A673 (cell line): ENCODE measurements at places on chromosomes 3 and 15. TPM values are rescaled to one million over a fixed set of nuclear protein-coding genes. Genes with fewer than 3 reads are reported as not detected.

DNA sequence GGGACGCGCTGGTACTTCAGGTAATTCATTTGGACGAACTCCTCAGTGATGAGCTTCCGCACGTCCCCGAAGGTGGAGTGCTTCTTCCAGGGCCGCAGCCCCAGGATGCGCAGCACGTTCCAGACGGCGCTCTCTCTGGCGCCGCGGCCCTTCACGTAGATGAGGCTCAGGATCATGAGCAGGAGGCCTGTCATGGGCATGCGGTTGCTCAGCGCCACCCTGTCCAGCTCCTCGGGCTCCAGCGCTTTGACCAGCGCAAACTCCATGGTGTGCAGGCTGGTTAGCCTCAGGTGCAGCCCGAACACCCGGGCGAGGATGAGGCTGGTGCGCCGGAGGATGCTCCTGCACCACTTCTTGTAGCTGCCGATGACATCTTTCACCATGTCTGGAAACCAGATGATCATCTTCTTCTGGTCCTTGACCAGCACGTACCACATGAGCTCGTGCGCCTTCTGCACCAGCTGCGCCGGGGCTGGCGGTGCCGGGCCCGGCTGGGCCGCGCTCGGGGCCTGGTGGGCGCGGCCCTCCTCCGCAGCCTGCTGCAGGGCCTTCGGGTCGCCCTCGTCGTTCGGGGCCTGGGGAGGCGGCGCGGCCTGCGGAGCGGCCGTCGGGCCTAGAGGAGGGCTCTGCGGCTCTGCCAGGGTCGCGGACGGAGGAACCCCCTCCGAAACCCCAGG lies 501 bp downstream of the NDN start:
- no peak for DNase-seq
- H3K27ac ChIP-seq: no peak overlapping the region
- no peaks in the 10 kb centered on the region for H3K4me1 ChIP-seq
- H3K27me3 ChIP-seq: no peaks in the 10 kb centered on the region
- H3K36me3 ChIP-seq: no peaks in the 10 kb centered on the region

GRCh38 chr15:33638453-33638852 lies 327.7 kb downstream of the RYR3 start:
- no peaks in the 10 kb centered on the region for H3K36me3 ChIP-seq
- no peak overlapping the region for H3K4me3 ChIP-seq
- DNase-seq: no peak
- H3K4me1 ChIP-seq: no peaks in the 10 kb centered on the region

DNA sequence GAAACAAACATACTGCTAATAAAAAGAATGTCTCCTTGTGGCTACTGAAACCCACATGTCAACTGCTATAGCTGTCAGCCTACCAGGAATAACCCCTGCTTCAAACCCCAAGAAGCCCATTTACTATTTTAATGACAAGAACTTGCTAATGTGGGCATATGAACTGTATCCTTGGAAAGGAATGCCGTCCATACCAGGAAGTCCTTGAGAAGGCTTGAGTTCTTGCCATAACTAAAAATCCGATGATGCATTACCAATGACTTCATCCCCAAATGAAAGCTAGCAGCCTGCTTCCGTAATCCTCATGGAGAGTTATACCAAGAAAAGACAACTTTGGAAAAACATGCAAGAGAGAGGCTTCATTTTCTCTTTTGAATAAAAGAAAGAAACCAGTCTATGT lies 34.8 kb downstream of the MINDY4B start:
- H3K4me1 ChIP-seq: no peaks in the 10 kb centered on the region
- H3K27ac ChIP-seq: no peak overlapping the region
- H3K27me3 ChIP-seq: no peaks in the 10 kb centered on the region
- H3K36me3 ChIP-seq: no peaks in the 10 kb centered on the region

DNA sequence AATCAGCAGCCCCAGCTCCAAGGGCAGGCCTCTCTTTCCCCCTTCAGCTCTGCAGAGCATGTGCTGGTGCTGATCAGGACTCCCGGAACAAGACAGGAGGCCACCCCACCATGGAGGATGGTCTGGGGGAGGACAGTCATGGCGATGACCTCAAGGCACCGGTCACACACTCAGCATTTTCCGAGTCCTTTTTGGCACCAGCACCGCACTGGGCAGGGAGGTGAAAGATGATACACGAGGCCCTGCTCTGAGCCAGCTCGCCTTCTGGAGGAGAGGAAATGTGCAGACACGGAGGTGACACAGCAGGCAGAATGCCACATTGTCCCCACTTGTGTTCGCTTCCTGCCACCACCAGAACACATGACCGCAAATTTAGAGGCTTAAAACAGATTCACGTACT lies 61.8 kb upstream of the SEC61A1 start:
- no peaks in the 10 kb centered on the region for H3K27me3 ChIP-seq
- no peak for DNase-seq
- no peak overlapping the region for H3K4me3 ChIP-seq
- no peaks in the 10 kb centered on the region for H3K4me1 ChIP-seq

- H3K27ac ChIP-seq: peak within 1 kb of the TSS; percentile 73
- H3K27me3 ChIP-seq: no peaks in the 10 kb centered on the region
- peak; percentile 96 for DNase-seq
- peaks cover 9% of the 10 kb centered on the region for H3K4me1 ChIP-seq
These were observed at the start of gene EID1 for GRCh38 chr15:48877630-48878595. EID1 (plus strand) TSS chr15:48878134; CDS start chr15:48878177, 43 bp downstream.

- no peak overlapping the region for H3K4me3 ChIP-seq
- no peak for DNase-seq
- no peaks in the 10 kb centered on the region for H3K4me1 ChIP-seq
- H3K27me3 ChIP-seq: no peaks in the 10 kb centered on the region
- H3K36me3 ChIP-seq: no peaks in the 10 kb centered on the region
These were observed 257.1 kb upstream of the STT3B start for GRCh38 chr3:31275583-31275982.

FGF7 gene
- not detected in 2 replicates for total RNA-seq

DNA sequence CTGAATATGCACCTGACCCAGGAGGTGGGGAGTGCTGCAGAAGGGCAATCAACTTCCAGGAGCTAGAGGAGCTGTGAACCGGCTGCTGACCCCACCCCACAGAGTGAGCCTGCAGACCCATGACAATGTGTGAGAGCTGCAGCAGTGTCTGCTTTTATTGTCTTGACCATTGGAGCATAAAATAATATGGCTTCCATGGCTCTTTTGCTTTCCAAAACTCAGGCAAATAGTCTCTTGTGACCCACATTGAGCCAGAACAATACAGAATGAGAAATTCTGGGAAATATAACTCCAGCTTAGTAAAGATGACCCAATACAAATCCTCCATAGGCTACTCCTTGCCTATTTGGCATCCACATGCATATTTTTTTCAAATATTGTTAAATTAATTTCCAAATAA lies 309.6 kb downstream of the PYDC2 start:
- H3K27me3 ChIP-seq: no peaks in the 10 kb centered on the region
- DNase-seq: no peak
- H3K27ac ChIP-seq: no peak overlapping the region
- H3K4me1 ChIP-seq: peaks cover 7% of the 10 kb centered on the region
- no peak overlapping the region for H3K4me3 ChIP-seq
- no peaks in the 10 kb centered on the region for H3K36me3 ChIP-seq

FGF12 gene
- 2.1 and 2.3 TPM in 2 replicates for total RNA-seq

- H3K36me3 ChIP-seq: no peaks in the 10 kb centered on the region
- H3K27ac ChIP-seq: no peak overlapping the region
These were observed 13.0 kb downstream of the MEF2A start for GRCh38 chr15:99578809-99579208.

DNA sequence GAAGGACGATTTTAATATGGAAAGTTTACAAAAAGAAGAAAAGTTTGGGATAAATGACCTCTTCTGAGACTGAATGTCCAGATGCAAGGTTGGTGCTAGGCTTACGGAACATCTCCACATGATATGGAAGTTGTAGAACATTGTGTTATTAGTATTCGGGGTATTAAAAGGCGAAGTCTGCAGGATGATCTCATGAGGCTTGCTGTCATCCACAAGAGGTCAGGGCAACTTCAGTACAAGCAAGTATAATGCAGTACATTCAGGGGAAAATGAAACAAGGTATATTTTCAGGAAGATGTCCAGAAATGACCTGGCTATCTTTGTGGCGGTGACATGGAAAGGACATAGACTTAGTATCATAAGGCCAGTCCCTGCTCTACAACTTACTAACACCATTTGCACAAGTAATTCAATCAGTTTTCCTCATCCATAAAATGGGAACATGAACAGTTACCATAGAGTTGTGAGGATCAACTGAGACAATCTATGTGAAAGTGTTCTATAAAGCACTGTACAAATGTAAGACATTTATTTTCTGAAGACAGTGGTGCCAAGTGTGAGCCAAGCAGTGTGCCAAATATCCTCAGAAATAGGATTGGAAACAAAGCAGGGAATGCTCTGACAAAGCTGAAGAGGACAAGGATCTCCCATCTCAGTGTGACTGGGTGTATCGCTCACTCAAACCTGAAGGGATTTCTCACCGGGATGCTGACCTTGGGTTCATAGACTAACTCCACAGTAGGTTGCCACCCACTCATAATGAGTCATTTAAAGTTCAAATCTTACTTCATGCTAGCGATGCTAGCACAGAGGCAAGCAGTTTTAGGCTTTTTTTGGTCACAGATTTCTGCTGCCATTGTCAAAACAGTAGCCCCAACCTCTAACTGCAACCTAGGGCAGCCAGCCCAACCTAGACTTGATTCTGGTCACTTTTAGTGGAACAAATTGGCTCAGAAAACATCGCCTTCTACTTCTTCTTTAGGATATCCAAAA lies 118.3 kb downstream of the TIGIT start:
- H3K4me1 ChIP-seq: peaks cover 84% of the 10 kb centered on the region
- peak overlapping the region; percentile 20 for H3K4me3 ChIP-seq
- peak overlapping the region; percentile 86 for H3K27ac ChIP-seq
- DNase-seq: peak; percentile 61

- H3K36me3 ChIP-seq: no peaks in the 10 kb centered on the region
- no peak overlapping the region for H3K4me3 ChIP-seq
- no peaks in the 10 kb centered on the region for H3K27me3 ChIP-seq
- H3K27ac ChIP-seq: no peak overlapping the region
- no peak for DNase-seq
- H3K4me1 ChIP-seq: no peaks in the 10 kb centered on the region
These were observed 92.6 kb downstream of the CHDH start for GRCh38 chr3:53753518-53754183.

IRAK2 gene
- 0.34 and 0.63 TPM in 2 replicates for total RNA-seq

GRCh38 chr3:21310891-21311290 lies 440.1 kb downstream of the ZNF385D start:
- H3K36me3 ChIP-seq: no peaks in the 10 kb centered on the region
- no peaks in the 10 kb centered on the region for H3K27me3 ChIP-seq
- H3K4me1 ChIP-seq: no peaks in the 10 kb centered on the region

GRCh38 chr3:68860916-68861315 lies 71.4 kb downstream of the TAFA4 start:
- no peak for DNase-seq
- no peak overlapping the region for H3K27ac ChIP-seq
- H3K4me3 ChIP-seq: no peak overlapping the region
- no peaks in the 10 kb centered on the region for H3K4me1 ChIP-seq
- peaks cover 5% of the 10 kb centered on the region for H3K27me3 ChIP-seq

GRCh38 chr3:56795097-56795828 lies 6.5 kb downstream of the ARHGEF3 start:
- no peak overlapping the region for H3K4me3 ChIP-seq
- H3K27me3 ChIP-seq: no peaks in the 10 kb centered on the region
- H3K4me1 ChIP-seq: no peaks in the 10 kb centered on the region

DNA sequence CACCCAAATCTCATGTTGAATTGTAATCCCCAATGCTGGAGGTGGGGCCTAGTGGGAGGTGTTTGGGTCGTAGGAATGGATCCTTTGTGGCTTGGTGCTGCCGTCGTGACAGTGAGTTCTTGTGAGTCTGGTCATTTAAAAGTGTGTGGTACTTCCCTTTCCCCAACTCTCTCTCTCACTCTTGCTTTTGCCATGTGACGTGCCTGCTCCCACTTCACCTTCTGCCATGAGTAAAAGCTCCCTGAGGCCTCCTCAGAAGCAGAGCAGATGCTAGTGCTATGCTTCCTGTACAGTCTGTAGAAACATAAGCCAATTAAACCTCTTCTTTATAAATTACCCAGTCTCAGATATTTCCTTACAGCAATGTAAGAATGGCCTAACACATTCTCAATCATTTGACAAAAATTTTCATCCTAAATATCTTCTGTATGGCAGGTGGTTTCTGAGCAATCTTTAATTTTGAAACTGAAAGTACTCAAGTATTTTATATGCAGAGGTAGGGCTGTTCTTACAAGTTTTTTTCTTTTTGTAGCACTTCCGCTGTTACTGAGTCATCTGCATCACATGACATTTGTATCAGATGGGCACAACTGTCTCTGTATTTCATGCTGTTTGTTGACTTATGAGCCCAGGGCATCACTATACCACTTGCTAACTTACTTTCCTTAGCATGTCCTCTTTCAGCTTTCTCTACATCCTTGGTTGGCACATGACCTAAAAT lies 8.8 kb downstream of the RPL39L start:
- no peak for DNase-seq
- H3K27ac ChIP-seq: no peak overlapping the region
- H3K36me3 ChIP-seq: peaks cover 6% of the 10 kb centered on the region

DNA sequence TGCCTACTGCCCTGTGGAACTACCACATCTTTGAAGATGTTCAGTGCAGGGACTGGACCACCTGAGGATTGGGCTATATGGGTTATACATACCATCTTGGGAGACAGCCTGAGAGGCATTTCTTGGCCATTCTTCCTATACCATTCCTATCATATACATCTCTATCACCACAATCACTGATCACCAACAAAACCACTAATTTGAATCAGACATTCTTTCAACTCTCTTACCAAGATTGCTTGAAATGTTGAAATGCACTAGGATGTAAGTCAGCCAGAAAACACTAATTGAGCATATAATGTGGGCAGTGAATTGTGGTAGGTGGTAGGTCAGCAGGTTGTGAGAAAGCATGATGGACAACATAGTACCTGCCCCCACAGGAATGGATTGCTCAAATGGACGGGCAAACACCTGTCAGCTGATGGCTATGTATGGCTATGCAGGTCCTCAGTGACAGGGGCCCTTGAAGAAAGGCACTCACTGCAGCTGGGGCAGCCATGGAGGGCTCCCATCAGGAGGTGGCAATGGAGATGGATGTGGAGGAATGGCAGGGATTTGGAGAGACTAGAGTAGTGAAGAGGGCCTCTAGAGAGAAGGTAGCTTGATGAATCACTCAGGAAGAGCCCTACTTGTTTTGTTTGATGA lies 49.1 kb downstream of the AMOTL2 start:
- no peaks in the 10 kb centered on the region for H3K27me3 ChIP-seq
- DNase-seq: no peak
- no peak overlapping the region for H3K4me3 ChIP-seq
- H3K36me3 ChIP-seq: no peaks in the 10 kb centered on the region
- no peak overlapping the region for H3K27ac ChIP-seq

DNA sequence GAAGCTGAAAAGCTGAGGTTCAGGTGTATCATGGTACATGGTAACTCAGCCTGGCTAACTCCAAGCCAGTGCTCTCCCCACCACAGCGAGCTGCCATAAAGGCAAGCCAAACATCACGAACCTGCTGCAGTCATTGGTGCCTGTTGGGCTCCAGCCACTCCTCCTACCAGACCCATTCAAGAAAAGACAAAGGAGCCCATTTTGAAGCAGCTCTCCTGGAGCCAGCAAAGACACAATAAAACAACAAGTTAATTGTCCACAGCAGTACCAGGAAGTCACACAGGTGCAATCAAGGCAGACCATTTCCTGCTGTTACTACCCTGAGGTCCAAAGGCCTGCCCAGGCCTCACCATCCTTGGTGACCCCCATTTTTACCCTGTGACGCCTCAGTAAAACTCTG lies 77.6 kb downstream of the DAPK2 start:
- H3K27ac ChIP-seq: no peak overlapping the region
- no peaks in the 10 kb centered on the region for H3K27me3 ChIP-seq
- no peaks in the 10 kb centered on the region for H3K36me3 ChIP-seq
- DNase-seq: no peak
- H3K4me1 ChIP-seq: peaks cover 3% of the 10 kb centered on the region
- no peak overlapping the region for H3K4me3 ChIP-seq

- H3K27me3 ChIP-seq: peaks cover 37% of the 10 kb centered on the region
- peaks cover 15% of the 10 kb centered on the region for H3K4me1 ChIP-seq
- no peak overlapping the region for H3K4me3 ChIP-seq
- no peaks in the 10 kb centered on the region for H3K36me3 ChIP-seq
- no peak for DNase-seq
- H3K27ac ChIP-seq: no peak overlapping the region
These were observed 4.3 kb downstream of the SIDT1 start for GRCh38 chr3:113536627-113537101.
